RWPE1 (cell line): ENCODE measurements at places on chromosomes 1 and 21.

GRCh38 chr1:228488818-228489674 lies 1.9 kb downstream of the RNF187 start:
- no peak for DNase-seq

DNA sequence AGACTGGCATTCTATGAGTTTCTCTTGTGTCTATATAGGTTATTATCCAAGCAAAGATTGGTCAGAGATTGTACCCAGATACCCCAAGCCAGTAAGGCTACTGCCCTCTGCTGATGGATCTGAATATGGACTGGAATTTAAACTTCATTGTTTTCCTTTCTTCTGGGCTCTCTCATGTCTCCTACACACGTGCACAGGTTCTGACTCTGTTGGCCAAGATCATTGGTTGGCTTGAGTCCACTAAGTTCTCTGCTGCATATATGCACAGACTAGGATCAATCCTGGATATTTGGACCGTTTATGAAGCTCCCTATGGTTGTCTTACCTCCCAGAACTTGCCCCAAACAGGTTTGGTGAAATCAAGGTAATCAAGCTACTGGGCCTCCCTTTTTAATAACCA lies 69.7 kb downstream of the CC2D1B start:
- DNase-seq = peak; percentile 64

DNA sequence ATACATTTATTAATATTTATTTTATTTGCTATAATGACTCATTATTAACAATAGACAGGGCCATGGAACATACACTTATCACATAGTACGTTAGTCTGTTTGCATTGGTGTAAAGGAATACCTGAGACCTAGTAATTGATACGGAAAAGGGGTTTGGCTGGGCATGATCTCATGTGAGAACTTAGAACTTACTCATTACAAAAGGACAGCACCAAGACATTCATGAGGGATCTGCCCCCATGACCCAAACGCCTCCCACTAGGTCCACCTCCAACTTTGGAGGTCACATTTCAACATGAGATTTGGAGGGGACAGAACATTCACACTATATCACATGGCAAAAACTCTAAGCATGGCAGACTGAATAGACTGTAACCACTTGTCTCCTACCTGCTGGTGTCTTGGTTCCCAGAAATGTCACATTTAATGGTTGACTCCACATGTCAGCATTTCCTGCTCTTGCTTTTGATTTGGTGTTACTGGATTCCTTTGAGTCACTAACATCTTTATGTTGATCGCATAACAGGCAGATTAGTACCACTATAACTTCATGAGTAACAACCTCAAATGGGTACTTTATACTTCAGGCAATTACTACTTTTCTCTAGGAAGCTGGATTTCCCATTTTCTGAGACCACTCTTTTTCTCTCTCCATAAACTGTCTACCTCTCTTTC lies 3.5 kb upstream of the C1orf116 start:
- DNase-seq = no peak

- no peak for DNase-seq
Observed at GRCh38 chr1:111404588-111404987, 22.9 kb downstream of the OVGP1 start.

DNA sequence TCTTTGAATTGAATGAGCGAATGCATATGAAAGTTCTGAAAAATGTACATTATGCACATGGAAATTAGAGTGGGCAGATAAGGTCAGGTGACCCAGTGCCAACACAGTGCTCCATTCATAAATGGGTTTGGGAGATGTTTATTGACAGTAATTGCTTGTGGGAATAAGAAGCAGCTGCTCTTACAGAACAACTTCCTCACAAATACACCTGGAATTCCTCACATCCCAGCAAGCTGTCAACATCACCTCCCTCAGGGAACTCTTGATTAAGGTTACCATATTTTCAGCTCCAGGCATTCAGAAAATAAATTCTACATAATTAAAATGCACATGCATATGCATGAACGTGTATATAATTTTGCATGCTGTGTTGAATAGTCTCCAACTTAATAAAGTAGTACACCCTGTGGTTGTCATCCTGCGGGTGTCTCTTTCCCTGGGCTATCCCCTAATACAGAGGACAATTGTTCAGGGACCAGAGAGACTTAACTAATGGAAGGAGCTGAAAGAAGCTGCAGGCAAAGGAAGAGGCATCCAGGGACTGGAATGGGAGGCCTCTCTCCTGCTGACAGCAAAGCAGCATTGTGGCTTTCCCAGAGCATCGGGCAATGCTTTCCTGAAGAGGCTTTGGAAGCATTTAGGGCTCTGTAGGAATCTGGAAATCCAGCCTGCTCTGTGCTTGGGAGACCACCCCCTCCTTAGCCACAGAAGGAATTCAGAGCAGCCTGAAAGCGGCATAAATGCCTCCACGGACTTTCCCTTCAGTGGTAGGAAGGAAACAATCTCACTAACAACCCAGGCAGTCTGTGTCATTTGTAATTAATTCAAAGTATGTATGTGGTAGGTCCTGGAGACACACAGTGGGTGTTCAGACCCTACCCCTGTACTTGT lies 55.2 kb upstream of the GNG12 start:
- no peak for DNase-seq

DNA sequence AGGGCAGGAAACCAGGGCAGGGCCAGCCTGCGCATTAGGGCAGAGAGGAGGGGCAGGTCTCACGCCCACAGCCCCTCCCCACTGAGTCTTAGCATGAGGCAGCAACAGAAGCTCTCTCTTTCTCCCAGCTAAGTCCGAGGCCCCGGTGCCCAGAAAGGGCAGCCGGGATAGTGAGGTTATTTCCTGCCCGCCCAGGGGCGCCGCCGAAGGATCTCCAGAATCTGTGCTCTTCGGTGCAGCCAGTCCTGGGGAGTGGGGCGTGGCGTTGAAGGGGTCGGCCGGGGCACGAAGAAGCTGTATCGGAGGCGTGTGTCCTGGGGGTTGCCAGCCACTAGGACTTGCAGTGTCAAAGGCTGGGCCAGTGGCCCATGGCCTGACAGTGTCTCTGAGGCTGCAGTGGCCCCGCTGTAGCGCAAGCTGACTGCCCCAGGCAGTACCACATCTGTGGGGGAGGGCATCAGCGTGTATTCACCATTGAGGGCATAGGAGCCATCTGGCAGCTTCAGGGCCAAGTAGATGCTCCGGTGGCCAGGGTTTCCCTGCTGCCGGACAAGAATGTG lies 7.8 kb downstream of the ADAMTS4 start:
- no peak for DNase-seq

DNA sequence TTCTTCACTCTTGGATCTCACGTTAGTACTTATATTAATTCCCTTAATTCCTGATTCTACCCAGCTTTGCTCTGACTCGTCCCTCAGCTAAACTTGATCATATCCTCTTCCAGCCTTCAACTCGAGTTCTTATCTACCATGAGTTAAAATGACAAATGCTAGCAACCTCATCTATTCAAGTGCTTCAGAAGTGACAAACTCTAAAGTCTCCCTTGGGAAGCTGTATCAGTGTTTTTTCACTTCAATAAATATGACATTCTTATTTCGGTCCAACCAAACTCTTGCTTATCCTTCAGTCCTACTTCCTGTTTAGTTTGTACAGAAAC lies 75.3 kb downstream of the FOXJ3 start:
- no peak for DNase-seq

- DNase-seq = no peak
Observed at GRCh38 chr1:224321706-224322105, 8.3 kb downstream of the NVL start.

GRCh38 chr1:226363801-226364513 lies 43.9 kb downstream of the PARP1 start:
- no peak for DNase-seq

DNA sequence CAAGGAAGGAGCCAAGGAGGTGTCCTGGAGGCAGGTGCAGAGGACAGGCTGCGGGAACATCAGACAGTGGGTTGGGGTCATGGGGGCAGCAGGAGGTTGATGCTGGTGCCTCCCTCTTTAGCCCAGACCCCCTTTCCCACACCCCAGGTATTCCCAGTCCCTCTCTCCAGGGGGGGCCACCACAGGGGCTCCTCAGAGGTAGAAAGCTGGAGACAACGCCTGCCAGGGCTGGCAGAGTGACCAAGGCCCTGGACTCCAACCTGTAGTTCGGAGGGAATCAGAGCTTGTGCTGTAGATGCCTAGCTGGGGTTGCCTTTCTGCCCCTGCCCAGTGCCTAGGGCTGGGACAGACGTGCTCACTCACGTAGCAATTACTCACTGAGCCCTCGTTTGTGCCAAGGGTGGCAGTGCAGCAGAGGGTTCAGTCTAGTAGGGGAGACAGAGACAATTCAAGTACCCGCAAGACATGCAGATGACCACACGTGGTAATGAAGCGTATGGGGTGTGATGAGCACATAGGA lies 148.2 kb downstream of the PTPRU start:
- DNase-seq = no peak

GRCh38 chr1:56456435-56457101 lies 122.8 kb downstream of the PLPP3 start:
- DNase-seq = peak; percentile 74

DNA sequence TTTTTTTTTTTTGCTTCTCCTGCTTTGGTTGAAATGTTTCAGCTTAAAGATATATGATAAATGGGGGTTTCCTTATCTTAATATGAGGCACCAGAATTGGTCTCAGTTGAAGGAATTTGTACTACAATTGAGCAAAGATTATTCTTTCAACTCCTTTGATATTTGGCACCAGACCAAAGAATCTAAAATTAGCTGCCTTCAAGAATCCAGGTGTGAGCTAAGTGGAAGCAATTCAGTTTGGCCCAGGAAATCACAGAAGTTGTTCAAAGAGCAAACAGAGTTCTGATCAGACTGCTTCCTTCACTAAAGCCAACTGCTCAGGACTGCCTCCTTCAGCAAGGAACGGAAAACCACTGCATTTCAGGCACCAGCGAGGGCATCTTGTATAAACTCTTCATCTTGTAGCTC lies 68.3 kb upstream of the BCAR3 start:
- no peak for DNase-seq

DNA sequence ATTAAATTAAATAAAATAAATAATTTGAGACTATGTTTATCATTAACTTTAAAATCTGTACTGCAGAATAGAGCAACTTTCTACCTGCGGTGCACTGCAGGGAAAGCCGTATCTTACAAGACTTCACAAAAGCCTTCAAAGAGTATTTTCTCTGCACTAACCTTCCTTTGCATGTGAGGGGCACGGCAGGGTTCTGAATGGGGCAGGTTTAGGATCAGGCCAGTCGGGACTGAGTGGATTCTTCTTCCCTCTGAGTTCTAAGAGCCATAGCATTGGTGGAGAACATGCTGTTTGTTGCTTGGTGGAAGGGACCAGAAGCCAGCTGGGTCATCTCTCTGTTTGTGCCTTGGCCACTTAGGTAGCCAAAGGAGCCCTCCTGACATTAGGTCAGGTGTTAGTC lies 55.2 kb upstream of the LGALS8 start:
- DNase-seq = no peak

DNA sequence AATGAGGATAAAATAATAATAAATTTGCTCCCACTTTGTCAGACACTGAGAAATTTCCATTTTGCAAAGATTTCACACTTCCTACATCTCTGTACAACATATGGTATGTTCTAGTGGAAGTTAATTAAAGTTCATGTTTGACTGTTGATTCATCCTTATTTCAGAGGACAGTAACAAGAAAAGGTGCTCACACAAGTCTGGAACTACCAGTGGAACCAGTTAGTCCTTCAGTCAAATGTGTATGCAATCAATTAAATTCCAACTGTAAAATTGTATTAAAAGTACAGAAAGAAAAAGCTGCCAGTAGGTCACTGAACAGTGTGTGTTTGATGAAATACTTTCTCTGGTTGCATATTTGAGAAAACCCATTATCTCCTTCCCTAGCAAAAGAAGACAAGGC lies 496.0 kb upstream of the PKN2 start:
- no peak for DNase-seq

GRCh38 chr1:15799928-15800835 lies 7.3 kb downstream of the UQCRHL start:
- peak; percentile 98 for DNase-seq

DNA sequence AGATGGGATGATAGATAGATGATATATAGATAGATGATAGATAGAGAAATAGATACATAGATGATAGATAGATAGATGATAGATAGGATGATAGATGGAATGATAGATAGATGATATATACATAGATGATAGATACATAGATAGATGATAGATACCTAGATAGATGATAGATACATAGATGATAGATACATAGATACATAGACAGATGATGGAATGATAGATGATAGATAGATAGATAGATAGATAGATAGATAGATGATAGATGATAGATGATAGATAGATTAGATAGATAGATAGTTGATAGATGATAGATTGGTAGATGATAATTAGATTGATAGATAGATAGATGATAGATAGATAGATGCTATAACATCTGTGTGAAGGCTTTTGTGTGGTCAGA lies 201.7 kb upstream of the RAB4A start:
- DNase-seq = no peak

GRCh38 chr1:147124266-147124665 lies 48.0 kb downstream of the PRKAB2 start:
- no peak for DNase-seq

- peak; percentile 97 for DNase-seq
Observed at GRCh38 chr1:19360843-19361610, 48.9 kb downstream of the SLC66A1 start.

GRCh38 chr1:44802306-44803061 lies 2.3 kb downstream of the PLK3 start:
- no peak for DNase-seq

GRCh38 chr1:34365295-34365694 lies 188.6 kb downstream of the C1orf94 start:
- no peak for DNase-seq

DNA sequence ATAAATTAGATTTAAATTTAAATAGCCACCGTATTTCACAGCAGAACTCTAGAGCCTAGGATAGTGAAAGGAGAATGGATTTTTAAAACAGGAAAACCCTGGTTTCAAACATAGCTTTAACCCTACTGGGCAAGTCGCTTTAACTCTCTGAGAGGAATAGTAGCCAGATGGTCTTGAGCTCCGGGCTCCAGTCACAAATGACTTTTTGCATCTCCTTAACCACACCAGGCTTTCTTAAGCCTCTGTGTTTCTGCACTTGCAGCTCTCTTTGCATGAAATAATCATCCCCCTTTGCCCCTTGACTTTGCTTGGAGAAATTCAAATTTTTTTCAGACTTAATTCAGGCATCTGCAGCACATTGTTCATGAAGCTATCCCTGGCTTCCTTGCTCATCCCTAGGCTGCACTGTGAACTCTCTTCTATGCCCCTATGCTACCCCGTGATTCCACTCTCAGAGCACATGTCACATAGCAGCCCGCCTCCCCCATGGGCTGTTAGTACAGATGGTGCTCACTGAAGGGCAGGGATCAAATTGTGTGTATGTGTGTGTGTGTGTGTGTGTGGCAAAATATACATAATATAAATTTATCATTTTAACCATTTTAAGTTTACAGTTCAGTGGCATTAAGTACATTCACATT lies 68.8 kb upstream of the DAB1 start:
- no peak for DNase-seq

DNA sequence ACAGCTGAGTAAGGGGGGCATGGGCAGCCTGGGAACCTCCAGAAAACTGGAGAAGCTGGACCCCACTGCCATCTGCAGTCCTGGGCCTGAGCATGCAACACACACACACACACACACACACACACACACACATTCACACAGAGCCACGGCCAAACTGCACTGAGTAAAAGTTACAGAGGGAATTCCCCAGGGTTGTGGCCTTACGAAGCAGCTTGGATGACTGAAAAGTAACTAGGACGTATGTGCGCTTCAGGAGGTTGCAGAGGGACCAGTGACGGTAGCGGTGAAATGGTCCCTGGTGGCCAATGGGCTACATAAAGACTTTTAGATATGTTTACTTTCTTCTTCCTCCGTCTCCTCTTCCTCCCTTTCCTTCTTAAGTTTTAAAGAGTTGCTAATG lies 232.5 kb upstream of the TMEM51 start:
- no peak for DNase-seq
